ENCODE measurements at places on chromosomes 1 and 21.

DNA sequence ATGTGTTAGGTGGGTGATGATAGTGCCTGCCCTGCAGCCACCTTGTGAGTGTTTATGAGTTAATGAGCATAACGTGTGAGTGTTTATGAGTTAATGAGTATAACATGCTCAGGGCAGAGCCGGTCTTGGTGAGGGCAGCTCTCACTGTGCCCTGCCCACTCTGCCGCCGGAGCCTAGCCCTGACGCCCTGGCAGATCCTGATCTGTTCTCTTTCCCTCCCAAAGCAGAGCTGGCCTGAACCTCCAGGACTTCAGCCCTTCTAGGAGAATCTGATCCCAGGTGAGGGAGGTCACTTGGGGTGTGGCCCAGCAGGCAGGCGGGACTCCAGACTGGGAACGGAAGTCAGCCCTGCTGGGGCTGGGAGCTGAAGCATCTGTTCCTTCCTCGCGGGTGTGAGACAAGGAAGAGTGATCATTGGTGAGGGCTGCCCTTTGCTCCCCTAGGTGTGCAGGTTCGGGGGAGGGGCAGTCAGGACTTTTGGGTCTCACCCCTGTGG, 5.7 kb downstream of the FBLIM1 start:
- DNase-seq, result no peak

- no peak for DNase-seq
These were observed 4.7 kb downstream of the TNN start for GRCh38 chr1:175072099-175072951.

DNA sequence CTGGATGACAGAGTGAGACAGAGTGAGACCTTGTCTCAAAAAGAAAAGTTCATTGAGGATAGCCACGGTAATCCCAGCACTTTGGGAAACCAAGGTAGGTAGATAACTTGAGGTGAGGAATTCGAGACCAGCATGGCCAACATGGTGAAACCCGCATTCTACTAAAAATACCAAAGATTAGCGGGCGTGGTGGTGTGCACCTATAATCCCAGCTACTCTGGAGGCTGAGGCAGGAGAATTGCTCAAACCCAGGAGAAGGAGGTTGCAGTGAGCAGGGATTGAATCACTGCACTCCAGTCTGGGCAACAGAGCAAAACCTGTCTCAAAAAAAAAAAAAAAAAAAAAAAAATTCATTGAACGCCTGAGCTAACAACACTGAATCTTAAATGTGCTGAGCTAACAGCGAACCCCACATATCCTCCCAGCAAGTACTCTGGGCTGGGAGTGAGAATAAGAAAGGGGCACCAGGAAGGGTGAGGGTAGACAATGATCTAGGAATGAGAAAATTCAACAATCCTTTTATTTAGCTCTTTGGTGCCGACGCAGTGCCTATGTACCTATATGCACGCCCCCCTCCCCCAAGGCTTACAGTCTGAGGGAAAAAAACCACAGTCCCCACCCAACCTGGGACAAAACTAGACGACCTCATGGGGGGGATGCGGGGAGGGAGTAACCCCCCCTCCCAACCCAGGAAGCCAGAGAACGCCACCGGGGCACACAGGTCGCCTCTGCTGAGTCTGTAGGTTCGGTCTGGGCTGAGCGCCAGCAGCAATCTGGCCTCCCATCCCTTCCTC, 1.4 kb upstream of the CACNA1S start:
- no peak for DNase-seq

GRCh38 chr1:11144570-11145256, 44.4 kb upstream of the ANGPTL7 start:
- no peak for DNase-seq

DNA sequence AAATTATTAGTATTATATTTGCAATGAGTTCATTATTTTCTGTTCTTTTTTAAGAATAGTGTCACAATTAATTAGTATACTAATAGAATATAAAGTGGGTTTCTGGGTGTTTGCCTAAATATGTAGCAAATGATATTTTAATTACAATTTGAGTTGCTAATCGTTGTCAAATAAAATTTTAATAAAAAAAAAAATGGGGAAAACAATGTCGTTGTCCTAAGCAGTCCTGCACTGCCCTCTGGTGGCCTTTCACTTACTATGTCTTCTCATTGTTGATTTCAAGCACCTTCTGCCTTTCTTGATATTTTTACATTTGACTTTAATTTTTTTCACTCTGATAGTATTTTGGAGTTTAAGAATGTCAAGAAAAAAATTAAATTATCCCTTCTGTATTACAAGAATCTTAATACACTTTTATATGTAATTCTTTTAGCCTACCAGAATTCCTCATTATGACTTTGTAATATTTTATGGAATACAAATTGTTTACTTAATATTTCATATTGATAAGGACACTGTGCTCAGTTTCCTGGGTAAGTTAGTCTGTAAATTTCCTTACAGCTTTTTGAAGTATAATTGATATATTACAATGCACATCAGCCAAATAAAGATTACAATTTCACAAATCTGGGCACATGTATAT, 104.5 kb upstream of the FMN2 start:
- DNase-seq, result no peak

- no peak for DNase-seq
These were observed 14.9 kb downstream of the TCP10L start for GRCh38 chr21:32570456-32570855.

DNA sequence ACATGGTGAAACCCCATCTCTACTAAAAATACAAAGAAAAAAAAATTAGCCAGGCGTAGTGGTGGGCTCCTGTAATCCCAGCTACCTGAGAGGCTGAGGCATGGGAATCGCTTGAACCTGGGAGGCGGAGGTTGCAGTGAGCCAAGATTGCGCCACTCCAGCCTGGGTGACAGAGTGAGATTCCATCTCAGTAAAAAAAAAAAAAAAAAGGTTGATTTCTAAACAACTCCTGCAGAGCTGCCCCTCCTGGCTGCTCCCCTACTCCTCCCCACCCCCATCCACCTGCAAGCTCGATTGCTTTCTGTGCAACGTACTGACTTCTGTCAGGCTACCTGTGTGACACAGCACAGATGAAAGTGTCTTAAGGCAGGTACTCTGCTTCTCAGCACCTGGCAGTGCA, 13.3 kb downstream of the ETV3L start:
- DNase-seq, result no peak

DNA sequence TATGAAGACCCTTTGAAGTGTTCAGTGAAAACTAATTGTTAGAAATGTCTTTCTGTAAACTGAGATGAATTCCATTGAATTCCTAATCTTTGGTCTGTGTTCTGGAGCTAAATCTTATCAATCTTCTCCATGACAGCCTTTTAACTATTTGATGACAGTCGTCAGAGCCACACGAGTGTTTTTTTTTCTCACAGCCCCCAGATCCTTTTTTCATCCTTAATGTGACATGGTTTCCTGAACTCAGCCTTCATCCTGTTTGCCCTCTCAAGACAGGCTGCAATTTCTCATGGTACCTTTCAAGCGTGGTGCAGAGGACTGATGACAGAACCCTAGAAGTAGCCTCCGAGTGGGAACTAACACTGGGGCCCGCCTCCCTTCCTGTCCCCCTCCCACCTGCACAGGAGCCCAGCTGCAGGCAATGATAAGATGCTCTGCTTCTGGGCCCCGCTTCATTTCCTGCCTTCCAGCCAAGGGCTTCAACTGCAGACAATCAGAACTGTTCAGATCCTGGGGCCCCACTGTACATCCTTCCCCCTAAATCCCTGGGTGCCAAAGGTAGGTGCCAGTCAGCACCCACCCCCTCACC, 114.6 kb upstream of the VAV3 start:
- DNase-seq, result no peak

GRCh38 chr1:43975249-43975961, 645 bp downstream of the ATP6V0B start:
- no peak for DNase-seq

GRCh38 chr1:2044510-2045319, 5.5 kb upstream of the PRKCZ start:
- peak; percentile 79 for DNase-seq

DNA sequence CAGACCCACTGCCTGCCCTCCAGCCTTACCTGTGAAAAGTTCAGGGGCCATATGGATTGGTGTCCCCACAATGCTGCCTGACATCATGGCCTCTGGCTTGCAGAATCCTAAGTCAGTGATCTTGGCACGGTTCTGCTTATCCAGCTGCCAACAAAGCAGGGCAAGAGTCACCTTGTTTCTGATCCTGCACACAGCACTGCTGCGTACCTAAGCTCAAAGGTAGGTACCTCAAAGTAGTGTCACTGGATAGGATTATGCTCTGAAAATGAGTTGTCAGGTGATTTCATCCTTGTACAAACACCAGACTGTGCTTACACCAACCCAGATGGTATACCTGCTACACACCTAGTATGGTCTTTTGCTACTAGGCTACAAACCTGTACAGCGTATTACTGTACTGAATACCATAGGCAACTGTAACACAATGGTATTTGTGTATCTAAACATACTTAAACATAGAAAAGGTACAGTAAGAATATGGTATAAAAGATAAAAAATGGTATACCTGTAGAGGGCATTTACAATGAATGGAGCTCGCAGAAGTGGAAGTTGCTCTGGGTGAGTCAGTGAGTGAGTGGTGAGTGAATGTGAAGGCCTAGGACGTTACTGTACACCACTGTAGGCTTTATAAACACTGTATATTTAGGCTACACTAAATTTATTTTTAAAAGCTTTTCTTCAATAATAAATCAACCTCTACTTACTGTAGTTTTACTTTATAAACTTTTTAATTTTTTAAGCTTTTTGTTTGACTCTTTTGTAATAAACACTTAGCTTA, 29.1 kb upstream of the RBBP5 start:
- no peak for DNase-seq

Measured in GM12892 (cell line).